ENCODE measurements at places on chromosomes 1 and 21.

- DNase-seq = no peak
Measured at GRCh38 chr1:62922006-62922405, 138.1 kb downstream of the ATG4C start.

- peak; percentile 51 for DNase-seq
Measured at GRCh38 chr1:101309334-101310311, 72.8 kb downstream of the S1PR1 start.

- DNase-seq = no peak
Measured at GRCh38 chr21:27212441-27212840, 245.6 kb upstream of the ADAMTS5 start.

DNA sequence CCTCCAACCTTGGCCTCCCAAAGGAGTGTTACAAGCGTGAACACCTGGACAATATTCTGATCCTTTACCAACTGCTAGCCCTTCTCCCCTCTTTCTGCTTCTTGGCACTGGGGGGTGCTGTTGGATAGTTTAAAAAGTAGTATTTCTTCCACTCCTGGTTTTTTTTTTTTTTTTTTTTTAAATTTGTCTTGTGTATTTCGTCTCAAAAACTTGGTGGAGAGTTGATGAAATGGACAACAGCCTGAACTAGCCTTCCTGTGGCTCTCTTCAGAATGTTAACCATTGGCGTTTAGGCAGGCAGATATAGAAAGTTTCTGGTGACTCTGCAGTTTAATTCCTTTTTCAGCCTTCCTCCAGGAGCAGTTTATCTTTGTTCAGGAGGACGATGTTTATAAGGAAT lies 69.7 kb upstream of the USP24 start:
- DNase-seq = no peak

DNA sequence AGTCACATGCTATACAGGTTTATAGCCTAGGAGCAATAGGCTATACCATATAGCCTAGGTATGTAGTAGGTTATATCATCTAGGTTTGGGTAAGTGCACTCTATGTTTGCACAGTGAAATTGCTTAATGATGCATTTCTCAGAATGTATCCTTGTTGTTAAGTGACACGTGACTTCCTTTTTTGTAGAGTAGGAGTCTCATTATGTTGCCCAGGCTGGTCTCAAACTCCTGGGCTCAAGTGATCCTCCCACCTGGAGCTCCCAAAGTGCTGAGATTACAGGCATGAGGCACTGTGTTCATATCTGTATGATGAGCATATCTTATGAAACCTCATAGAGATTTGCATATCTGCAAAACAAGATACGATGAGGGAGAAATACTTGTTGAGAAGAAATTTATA lies 13.8 kb upstream of the ABCB10 start:
- no peak for DNase-seq

DNA sequence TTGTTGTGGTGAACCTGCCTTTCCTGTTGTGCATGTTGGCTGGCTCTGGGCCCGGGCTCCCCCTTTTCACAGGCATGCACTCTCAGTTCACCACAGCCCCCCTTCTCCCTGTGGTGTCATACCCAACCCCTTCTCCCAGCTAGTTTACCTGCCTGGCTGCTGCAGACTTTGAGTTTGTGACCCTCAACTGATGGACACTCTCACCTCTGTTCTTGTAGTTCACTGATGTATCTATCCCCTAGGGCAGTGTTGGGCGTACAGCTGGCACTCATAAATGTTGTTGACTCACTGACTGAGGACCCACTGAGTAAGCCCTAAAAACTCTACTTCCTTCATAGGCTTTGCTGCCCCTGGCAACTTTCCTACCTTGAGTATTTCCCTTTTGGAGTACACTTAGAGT lies 54.9 kb downstream of the WDR64 start:
- peak; percentile 4 for DNase-seq

GRCh38 chr1:116175611-116176010 lies 64.4 kb downstream of the MAB21L3 start:
- DNase-seq = no peak

GRCh38 chr1:176603696-176604095 lies 140.7 kb downstream of the PAPPA2 start:
- DNase-seq = no peak

- DNase-seq = no peak
Measured at GRCh38 chr1:1063261-1063944, 10.7 kb downstream of the RNF223 start.

GRCh38 chr21:27595716-27596115 lies 628.8 kb upstream of the ADAMTS5 start:
- no peak for DNase-seq

- no peak for DNase-seq
Measured at GRCh38 chr1:92736395-92736794, 48.5 kb downstream of the EVI5 start.

GRCh38 chr1:195326325-195326724 lies 1281.9 kb downstream of the KCNT2 start:
- no peak for DNase-seq

- no peak for DNase-seq
Measured at GRCh38 chr1:21297975-21298374, 7.7 kb upstream of the ECE1 start.

GRCh38 chr1:3102641-3103040 lies 33.6 kb downstream of the PRDM16 start:
- DNase-seq = no peak

GRCh38 chr1:109509176-109510134 lies at the start of gene AMIGO1:
TSS of gene AMIGO1 (minus strand) at chr1:109509727. CDS start at chr1:109508912, 815 bp downstream.
- peak; percentile 43 for DNase-seq

DNA sequence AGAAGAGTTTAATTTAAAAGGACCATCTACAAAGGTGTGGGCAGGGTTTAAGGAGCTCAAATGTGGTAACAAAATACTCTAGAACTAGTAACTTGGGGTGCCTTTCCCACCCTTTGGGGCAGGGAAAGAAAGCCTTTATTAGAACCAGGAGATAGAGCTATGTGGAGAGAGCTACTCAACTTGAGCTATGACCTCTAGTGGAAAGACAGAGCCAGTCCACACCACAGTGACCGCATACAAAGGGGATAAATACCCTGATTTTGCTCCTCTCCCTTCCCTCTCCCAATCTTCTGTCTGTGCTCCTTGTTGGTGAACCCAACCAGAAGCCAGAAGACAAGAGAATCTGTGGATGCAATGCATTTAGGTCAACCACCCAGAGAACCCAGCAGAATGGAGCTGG lies 54.4 kb upstream of the JAK1 start:
- DNase-seq = no peak

DNA sequence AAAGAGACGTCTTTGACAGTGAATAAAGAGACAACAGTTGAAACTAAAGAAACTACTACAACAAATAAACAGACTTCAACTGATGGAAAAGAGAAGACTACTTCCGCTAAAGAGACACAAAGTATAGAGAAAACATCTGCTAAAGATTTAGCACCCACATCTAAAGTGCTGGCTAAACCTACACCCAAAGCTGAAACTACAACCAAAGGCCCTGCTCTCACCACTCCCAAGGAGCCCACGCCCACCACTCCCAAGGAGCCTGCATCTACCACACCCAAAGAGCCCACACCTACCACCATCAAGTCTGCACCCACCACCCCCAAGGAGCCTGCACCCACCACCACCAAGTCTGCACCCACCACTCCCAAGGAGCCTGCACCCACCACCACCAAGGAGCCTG lies 68.5 kb downstream of the TPR start:
- no peak for DNase-seq

DNA sequence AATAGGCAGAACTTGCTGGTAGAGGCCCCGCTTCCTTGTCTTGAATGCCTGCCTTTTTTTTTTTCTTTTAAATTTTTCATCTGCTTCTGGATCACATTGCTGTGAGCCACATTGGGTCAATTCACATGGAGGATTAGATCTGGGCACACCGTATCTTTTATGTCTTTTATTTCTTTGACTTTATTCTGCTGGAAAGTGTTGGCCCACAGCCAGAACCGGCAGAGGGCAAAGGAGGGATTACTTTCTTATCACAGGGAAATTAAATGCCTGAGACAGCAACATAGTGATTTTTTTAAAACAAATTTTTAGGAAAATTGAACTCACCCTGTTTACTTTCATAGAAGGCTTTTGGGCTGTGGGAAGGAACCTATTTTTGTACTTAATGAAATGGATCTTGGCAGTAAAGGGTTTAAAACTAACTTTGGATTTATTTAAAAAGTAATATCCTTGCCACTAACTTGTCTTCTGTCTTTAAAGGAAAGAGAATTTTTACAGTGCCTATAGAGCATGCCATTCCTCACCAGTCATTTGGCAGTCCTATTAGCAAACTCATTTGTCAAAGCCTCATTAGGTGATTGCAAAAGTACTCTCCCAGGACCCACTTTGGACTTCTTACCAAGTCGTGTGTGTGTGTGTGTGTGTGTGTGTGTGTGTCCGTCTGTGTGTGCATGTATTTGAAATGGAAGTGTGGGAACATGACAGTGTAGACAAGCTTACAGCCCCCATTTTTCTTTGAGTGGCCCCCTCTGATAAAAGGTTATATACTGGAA lies 68.4 kb downstream of the ST6GALNAC3 start:
- no peak for DNase-seq

DNA sequence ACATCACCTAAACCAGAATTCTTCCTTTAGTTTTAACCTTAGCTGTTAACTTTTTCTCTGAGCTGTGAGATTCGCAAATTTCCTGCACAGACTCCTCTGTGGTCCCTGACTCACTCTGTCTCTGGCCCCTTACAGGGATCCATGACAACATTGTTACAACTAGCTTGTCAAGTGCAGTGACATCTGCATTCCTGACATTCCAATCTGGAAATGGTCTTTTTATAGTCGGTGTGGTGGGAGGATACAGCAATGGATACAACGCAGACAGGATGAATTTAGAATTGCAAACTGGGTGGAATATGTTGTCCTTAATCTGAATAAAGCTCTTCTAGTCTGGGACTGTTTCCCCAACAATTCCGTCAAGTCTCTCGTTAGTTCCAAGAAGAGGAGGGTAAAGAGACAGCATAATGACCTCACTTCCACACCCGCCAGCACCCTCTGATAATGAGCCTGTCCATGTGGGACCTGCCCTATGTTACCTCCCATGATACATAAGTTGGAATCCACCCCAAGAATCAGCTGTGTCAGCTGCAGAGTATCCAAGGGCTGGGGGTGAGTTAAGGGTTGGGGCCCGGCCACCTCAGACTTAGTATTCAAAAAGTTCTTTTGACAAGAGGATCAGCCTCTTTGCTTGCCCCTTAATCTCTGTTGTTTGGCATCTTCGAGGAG lies 49.4 kb downstream of the ILDR2 start:
- no peak for DNase-seq

GRCh38 chr1:242585616-242586359 lies 61.3 kb upstream of the PLD5 start:
- DNase-seq = no peak

DNA sequence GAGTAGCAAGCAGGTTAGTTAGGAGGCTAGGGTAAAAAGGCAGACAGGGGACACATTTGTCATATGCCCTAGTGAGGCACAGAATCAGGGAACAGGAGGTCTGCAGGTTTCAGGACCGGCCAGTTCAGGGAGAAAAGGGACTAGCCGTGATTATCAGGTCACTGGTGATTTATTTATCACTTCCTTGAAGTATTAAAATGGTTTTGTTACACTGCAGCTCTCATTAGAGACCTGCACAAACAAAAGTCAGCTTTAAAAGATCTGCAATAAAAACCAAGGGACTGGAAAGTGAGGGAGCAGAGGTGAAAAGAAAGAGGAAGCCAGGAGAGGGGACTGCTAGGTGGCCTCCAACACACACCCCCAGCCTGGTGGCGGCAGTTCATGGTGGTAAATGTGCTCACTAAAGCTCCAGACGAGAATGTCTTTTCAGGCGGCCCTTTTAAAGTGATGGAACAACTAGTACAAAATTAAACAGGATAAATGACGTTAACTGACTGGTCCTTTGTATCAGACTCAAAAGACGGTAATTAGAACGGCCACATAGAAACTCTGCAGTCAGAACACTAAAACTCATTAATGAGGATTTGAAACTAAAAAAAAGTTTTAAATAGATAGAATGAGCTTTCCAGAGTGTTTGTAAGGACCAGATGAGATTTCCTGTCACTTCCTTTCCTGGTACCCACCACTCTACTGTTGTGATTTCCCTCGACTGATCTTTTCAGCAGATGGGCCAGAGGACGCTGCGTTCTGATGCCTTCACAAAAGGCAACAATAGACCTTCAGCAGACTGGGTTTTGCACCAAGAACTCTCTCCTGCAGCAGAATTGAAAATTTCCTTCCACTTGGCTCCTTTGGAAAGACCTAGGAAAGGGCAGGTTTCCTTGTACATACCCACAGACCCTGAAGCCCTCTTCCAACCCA lies 136.8 kb downstream of the NTPCR start:
- DNase-seq = no peak

DNA sequence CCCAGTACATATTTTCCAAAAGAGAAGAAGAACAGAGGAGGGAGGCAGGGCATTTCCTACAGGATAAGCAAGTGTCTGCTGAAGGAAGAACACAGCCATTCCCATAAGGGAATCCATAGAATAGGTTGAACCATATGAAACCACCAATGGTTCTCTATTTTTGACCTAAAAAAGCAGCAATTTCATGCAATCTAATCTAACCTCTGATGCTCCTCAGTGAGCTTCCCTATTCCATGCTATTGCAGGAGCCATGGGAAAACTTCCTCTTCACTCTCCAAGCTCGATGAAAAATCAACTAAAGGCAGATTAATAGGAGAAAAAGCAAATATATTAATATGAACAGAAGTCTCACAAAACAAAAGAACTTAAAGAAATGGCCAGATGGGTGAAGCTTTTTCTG lies 50.5 kb downstream of the SIPA1L2 start:
- DNase-seq = no peak

DNA sequence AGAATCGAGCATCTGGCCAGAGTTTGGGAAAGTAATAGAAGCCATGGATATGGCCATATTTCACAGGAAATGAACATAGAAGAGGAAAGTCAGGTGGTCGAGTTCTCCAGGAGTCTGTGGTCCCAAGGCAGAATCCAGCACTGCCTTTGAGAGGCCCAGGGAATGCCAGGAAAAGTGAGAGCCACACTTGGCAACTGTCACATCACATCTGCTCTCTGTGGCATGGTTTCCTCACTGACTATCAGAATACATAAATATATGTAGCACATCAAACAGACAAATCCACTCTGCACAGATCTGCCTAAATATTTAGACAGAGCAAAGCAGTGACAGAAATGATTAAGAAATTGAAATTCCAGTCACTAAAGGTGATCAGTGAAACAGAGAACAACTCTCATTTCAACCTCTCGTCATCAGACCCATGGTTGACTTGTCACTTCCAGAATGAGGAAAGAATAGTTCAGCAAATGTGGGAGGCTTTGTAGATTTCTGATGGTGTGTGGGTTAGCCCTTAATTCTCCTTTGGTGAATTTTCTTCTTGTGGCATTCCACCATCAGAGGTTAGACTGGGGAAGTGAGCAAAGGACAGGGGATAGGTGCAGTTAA lies 58.8 kb upstream of the MAN1A2 start:
- no peak for DNase-seq

- no peak for DNase-seq
Measured at GRCh38 chr1:205421798-205422197, at the start of gene LEMD1. TSS of gene LEMD1 (minus strand) at chr1:205422056. CDS start at chr1:205420536, 1,520 bp downstream.
